ENCODE measurements at places on chromosomes 5 and 9. TPM values are rescaled to one million over a fixed set of nuclear protein-coding genes. Genes with fewer than 3 reads are reported as not detected.

DNA sequence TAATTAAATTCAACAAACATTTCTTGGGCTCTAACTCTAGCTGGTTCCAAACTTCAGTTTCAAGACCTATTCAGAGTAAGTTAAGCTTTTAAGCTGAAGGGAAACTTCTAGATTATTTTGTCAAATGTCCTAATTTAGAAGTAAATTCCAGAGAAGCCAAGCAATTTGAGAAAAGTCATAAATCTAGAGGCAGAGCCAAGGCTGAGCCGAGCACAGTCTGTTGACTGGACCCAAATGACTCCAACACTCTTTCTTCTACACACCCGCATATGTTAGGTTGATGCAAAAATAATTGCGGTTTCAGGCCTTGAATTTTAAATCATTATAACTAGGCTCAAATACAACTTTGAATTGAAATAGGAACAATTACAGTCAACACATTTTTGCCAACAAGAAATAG is 319.7 kb downstream of the NFIB start:
- no peak for DNase-seq
- no peaks in the 10 kb centered on the region for H3K27me3 ChIP-seq
- no peak overlapping the region for H3K27ac ChIP-seq
- no peaks in the 10 kb centered on the region for H3K36me3 ChIP-seq

DNA sequence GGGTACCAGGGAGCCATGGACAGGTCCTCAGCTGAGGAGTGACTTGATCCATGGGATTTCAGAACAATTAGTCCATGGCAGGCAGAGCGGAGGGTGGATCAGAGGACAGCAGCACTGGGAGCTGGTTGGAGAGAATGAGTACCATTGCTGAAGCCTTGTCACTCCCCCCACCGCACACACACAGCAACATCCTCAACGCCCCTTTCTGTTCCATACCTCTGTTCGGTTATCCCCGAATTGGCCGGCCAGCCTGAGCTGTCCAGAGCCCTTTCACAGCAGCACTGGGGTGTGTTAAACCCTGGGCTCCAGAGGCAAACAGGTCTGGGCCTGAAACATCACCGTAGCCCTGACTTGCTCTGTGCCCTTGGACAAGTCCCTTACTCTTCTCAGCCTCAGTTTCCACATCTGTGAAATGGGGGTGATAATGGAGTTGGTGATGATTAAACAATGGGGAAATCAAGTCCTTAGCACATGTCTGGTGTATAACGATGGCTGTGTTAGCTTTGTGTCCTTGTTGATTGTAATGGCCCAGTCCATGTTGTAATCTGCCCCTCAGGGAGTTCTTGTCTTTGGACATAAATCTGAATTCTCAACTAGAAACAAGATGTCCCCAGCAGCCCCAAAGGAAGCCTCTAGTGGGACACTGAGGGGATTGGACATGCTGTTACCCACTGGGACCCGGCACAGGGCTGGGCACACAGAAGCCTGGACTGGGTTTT is 16.9 kb downstream of the GSN start:
- H3K27ac ChIP-seq = peak overlapping the region; percentile 91
- no peak for DNase-seq
- no peaks in the 10 kb centered on the region for H3K27me3 ChIP-seq
- peaks cover 9% of the 10 kb centered on the region for H3K36me3 ChIP-seq

GRCh38 chr5:154273028-154273617 is 82.6 kb downstream of the GALNT10 start:
- H3K27me3 ChIP-seq = no peaks in the 10 kb centered on the region
- H3K4me1 ChIP-seq = peaks cover 10% of the 10 kb centered on the region
- no peak overlapping the region for H3K27ac ChIP-seq

DNA sequence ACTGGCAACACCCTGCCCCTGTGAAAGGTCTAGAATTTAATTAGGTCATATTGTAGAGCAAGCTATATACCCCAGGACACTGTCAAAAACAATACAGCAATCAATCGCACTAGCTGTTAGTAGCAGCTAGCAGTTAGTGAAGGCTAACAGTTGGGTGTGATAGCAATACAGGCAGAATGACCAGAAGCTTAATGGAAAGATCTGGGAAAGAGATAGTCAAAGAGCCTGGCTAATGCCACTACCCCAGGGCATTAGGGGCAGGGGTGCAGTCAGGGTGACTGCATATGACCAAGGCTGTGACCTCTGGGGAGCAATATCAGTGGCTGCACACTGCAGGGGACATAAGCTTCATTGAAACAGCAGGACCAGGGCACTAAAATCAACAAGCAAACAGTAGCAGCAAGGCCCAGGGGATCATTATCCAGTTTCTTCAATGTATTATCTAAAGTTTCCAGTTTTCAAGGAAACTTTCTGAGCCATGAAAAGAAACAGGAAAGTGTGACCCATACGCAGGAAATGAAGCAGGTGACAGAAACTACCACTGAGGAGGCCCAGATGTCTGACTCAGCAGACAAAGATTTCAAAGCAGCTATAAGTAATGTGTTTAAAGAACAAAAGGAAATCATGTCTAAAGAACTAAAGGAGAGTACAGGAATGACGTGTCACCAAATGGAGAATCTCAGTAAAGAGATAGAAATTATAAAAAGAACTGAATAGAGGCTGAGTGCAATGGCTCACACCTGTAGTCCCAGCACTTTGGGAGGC is 82.4 kb downstream of the ZNF354C start:
- no peak overlapping the region for H3K4me3 ChIP-seq
- no peaks in the 10 kb centered on the region for H3K36me3 ChIP-seq
- H3K27ac ChIP-seq = no peak overlapping the region
- peaks cover 2% of the 10 kb centered on the region for H3K4me1 ChIP-seq
- DNase-seq = peak; percentile 58

DNA sequence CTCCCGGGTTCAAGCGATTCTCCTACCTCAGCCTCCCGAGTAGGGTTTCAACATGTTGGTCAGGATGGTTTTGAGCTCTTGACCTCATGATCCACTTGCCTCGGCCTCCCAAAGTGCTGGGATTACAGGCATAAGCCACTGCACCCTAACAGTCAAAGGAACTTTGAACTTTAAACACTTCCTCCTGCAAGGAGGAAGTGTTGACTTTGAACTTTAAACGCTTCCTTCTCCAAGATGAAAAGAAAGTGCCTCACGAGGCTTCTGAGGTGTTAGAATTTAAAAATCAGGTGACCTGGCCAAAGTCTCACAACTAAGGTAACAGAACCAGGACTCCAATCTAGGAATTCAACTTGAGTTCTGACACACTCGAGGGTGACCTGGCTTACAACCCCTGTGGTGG is 150.9 kb downstream of the BRINP1 start:
- H3K4me1 ChIP-seq = no peaks in the 10 kb centered on the region
- no peak overlapping the region for H3K4me3 ChIP-seq
- H3K27ac ChIP-seq = no peak overlapping the region
- no peak for DNase-seq
- no peaks in the 10 kb centered on the region for H3K36me3 ChIP-seq

DNA sequence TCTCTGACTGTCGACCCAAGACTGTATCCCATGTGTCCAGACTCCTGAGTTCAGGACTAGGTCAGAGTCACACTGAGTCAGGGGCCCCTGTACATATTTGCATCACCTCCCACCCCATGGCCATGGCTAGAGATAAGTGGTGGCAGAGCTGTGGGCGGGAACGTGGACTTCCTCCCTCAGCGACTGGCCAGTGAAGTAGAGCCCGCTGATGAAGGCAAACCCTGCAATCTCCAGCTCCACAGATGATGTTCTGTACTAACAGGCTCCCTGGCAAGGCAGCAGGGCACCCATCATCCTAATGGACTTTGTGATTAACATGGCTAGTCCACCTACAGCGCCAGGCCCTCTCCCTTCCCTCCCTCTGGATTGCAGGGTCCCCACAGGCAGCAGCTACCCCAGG is 110.5 kb upstream of the LRRTM2 start:
- H3K27me3 ChIP-seq = no peaks in the 10 kb centered on the region
- H3K27ac ChIP-seq = no peak overlapping the region
- DNase-seq = peak; percentile 21

The C5orf58 gene
- not detected for total RNA-seq

The IFNA7 gene
- not detected for total RNA-seq

DNA sequence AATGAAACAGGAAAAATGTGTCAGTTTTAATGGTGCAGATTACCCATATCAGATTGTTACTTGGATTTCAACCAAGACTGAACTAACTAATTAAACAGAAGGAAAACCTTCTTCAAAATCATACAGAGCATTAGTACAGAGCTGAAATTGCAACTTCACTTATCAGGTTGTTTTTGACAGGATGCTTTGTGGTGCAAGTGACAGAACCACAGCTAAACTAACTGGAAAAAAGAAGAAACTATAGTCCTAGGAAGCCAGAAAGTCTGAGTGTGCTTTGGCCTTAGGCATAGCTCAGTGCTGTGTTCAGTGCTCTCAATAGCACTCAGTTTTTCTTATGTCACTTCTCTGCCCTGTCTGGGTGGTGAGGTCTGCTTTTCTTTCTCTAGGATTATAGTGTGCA is 267.4 kb downstream of the CHSY3 start:
- no peaks in the 10 kb centered on the region for H3K27me3 ChIP-seq
- H3K36me3 ChIP-seq = no peaks in the 10 kb centered on the region
- no peak overlapping the region for H3K4me3 ChIP-seq
- H3K27ac ChIP-seq = no peak overlapping the region
- H3K4me1 ChIP-seq = no peaks in the 10 kb centered on the region

GRCh38 chr5:126015235-126016181 is 407.7 kb upstream of the GRAMD2B start:
- no peak overlapping the region for H3K4me3 ChIP-seq
- H3K27ac ChIP-seq = no peak overlapping the region
- H3K4me1 ChIP-seq = no peaks in the 10 kb centered on the region
- H3K27me3 ChIP-seq = no peaks in the 10 kb centered on the region

The OXCT1 gene
- total RNA-seq = 56.3 TPM

The MAMDC4 gene
- 4.6 TPM for total RNA-seq

The INSL6 gene
- not detected for total RNA-seq

DNA sequence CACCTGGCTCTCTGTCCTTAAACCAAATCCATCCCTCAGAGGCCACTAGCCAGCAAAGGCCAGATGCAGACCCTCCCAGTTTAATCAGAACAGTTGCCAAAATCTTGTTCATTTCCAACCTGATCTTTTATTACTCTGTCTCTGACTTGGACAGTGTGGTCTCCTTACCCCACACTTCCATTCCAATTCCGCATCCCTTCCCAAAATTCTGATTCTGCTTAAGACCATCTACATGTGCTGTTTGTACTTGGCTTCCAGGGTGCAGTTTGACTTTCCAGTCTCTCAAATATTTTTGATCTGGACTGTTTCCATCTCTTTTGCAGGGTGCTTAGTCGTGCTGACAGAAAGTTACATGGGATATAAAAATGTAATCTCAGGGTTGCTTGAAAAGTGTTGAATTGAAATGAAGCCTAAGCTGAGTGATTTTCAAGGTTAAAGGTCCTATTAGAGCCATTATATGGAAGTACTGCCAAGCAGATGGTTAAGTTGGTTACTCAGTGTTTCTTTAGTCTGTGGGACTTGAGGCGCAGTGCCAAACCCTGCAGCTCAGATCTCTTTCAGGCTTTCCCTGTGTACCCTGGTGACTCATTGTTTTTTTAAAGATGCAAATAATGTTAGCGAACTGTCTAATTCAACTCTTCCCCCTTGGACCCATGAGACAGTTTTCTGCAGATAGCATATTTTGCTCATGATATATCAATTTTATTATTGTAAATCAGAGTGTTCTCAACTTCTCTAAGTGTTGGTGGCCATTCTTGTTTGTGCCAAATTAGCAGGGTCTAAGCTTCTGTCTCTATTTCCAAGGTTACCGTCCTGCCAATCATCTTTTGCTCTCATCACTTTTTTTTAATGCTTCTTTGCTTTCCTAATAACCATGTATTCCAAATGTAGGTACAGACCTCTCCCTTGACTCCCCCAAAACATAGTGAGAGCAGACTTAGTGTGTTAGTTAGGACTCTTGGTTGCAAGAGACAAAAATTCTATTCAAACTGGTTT is 18.2 kb upstream of the DCP2 start:
- no peak overlapping the region for H3K27ac ChIP-seq
- DNase-seq = peak; percentile 96
- H3K4me3 ChIP-seq = peak overlapping the region; percentile 6
- no peaks in the 10 kb centered on the region for H3K27me3 ChIP-seq
- H3K4me1 ChIP-seq = peaks cover 14% of the 10 kb centered on the region
- no peaks in the 10 kb centered on the region for H3K36me3 ChIP-seq

The PPP3R2 gene
- not detected for total RNA-seq

DNA sequence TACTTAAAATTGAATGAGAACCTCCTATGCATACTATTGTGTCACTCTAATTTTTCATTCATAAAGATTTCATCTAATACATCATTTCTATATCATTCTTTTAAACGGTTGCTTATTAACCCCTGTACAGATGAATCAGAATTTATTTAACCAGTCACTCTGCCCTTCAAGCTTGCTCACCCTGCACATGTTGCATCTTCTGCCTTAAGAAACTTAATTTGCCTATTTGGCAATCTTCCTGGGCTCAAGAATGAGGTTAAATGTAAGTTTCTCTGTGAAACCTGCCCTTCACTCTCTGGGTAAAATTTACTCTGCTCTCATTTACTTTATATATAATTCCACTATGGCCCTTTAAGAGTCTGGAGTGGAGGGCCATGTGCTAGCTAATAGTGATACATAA is 434.7 kb upstream of the ZNF608 start:
- peak; percentile 23 for DNase-seq
- H3K4me3 ChIP-seq = no peak overlapping the region
- H3K27ac ChIP-seq = no peak overlapping the region
- no peaks in the 10 kb centered on the region for H3K27me3 ChIP-seq
- H3K4me1 ChIP-seq = no peaks in the 10 kb centered on the region
- H3K36me3 ChIP-seq = no peaks in the 10 kb centered on the region

The NR2F1 gene
- 90.8 TPM for total RNA-seq

DNA sequence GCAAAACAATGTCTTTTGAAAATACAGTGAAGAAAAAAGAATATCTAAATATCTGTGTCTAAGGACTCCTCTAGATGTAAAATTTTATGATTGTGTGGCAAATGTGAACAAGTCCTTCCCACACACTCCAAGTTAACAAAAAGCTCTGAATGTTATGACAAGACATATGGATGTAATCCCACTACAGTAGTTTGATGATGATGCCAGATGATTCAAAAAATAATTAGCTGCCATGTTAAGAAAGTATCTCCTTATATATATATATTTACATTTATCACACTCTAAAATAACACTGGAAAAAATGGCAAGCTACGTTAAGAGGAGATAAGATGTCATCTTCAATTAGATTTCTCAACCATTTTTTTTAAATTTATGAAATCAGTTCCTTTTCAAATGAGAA is 178.5 kb downstream of the NFIB start:
- no peaks in the 10 kb centered on the region for H3K4me1 ChIP-seq
- no peaks in the 10 kb centered on the region for H3K36me3 ChIP-seq
- H3K27ac ChIP-seq = no peak overlapping the region
- no peak for DNase-seq
- no peaks in the 10 kb centered on the region for H3K27me3 ChIP-seq

The PCDHB7 gene
- total RNA-seq = 1.5 TPM

DNA sequence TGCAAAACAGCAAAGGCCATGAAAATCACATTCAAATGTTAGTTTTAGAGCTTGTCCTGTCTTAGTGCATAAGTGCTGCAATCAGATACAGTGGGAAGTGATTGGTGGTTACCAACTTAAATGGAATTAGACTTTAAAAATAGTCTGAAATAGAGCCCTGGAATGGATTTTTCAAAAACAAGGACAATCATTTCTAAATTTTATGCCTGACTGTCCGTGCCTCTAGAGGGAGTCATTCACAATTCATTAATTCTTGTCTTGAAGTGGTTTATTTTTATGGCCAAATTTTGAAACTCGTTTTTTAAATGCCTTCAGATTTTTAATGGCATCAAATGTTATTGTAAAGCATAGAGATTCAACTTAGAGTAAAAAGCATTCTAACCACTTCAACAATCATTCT is 561.8 kb upstream of the DAB2 start:
- no peak overlapping the region for H3K4me3 ChIP-seq
- DNase-seq = no peak
- H3K4me1 ChIP-seq = no peaks in the 10 kb centered on the region
- no peak overlapping the region for H3K27ac ChIP-seq
